H1 (cell line): ENCODE measurements at places on chromosomes 4 and X.

DNA sequence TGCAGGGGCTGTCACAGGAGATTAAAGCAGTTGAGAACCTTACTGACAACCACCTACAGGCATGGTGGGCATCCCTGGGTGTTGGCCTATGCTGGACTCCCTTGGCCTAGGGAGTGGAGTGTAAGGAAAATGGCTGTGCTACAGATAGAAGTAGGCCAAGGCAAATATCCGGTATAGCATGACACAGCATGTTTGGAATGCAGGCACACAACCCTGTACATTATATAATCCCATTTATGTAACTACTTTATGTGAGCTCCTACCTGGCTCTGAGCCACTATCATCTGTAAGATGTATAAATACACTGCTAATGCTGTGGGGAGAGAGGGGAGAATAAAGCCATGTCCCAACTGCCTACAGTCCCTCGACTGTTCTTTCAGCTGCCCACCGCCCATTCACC, 38.7 kb upstream of the KCTD8 start:
- DNase-seq = no peak

GRCh38 chr4:70518716-70519115, 347 bp downstream of the AMTN start:
- DNase-seq = no peak

GRCh38 chr4:156999175-156999517, 27.5 kb upstream of the PDGFC start:
- DNase-seq = no peak

GRCh38 chr4:77776182-77777134, 42.7 kb downstream of the CNOT6L start:
- DNase-seq = no peak

- no peak for DNase-seq
Measured at GRCh38 chrX:14832586-14832985, 40.3 kb downstream of the FANCB start.

DNA sequence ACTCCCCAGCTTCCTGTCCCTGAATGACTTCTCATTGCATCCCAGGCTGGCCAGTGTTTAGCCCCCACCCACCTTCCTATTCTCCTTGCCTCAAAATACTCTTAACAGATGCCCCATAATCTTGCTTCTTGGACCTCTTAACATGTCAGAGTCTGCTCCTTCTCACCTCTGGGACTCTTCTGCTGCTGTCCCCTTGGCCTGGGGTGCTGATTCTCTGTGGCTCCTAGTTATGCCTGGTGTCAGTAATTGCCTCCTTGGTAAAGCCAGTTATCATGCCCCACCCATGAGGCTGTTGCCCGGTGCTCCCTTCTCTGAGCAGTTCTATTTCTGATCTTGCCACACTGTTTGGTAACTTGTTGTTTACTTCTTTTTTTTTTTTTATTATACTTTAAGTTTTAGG, 256.8 kb downstream of the STIM2 start:
- DNase-seq = no peak

DNA sequence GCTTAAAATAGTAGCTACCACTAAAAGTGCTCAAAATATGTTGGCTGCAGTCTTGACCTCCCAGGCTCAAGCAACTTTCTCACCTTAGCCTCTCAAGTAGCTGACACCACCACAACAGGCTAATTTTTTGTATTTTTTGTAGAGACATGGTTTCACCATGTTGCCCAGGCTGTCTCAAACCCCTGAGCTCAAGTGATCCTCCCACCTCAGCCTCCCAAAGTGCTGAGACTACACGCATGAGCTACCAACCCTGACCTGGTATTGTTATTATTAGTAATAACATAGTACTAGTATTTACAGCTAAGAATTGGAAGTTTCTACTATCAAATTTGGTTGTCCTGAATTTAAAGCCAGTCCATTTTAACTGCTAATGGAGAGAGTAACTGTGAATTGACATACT, 18.0 kb downstream of the STAP1 start:
- no peak for DNase-seq

DNA sequence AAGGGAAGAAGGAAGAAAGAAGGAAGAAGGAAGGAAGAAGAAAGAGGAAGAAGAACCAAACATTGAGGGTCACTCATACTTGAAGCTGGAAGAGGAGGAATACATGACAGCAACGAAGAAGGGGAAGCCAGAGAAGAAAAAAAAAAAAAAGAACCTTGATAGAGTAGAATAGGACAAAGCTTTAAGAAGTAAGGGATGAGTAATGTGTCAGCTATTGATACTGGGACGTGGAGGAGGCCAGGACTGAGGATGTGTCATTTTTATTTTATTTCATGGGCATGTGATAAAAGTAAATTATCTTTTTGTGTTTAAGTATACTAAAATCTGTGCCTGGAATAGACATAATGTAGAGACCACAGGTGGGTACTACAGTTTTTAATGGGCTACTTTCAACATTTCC, 6.4 kb downstream of the EDA2R start:
- DNase-seq = no peak

DNA sequence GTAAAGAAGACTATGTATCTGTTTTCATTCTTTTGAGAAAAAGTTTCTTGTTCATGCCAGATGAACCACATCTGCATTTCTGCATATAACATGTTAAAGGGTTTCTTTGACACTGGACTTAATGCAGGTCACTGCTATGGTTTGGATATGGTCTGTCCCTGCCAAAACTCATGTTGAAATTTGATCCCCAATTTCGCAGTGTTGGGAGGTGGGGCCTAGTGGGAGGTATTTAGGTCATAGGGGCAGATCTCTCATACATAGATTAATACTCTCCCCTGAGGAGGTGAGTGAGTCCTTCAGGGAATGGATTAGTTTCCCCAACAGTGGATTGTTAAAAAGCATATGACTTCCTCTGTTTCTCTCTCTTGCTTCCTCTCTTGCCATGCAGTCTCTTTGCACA, 45.9 kb upstream of the TMEM33 start:
- no peak for DNase-seq

- DNase-seq = no peak
Measured at GRCh38 chrX:134482371-134482770, 22.4 kb downstream of the HPRT1 start.

- DNase-seq = no peak
Measured at GRCh38 chrX:120485315-120485637, 16.2 kb upstream of the LAMP2 start.

GRCh38 chr4:39976945-39977488, 694 bp downstream of the PDS5A start:
- no peak for DNase-seq

- no peak for DNase-seq
Measured at GRCh38 chr4:173135241-173135847, 33.3 kb upstream of the GALNT7 start.

GRCh38 chrX:96314985-96315384, 369.7 kb upstream of the DIAPH2 start:
- no peak for DNase-seq

DNA sequence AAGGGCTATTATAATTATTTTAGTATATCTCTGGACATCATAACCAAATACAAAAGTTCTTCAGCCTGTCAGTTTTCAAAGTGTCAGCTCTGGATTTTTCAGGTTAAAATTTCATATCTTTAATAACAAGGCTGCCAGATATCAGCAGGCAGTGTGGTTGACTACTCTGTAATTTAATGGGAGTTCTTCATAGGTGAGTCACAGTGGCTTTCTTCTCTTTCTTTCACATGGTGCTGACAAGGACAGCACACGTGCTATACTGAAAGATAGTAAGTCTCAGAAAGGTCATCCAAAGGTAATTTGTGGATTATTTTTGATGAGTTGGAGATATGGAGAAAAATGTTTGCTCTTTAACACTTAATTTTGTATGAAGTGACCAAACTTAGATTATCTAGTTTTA, 43.2 kb downstream of the GALNT7 start:
- DNase-seq = no peak

DNA sequence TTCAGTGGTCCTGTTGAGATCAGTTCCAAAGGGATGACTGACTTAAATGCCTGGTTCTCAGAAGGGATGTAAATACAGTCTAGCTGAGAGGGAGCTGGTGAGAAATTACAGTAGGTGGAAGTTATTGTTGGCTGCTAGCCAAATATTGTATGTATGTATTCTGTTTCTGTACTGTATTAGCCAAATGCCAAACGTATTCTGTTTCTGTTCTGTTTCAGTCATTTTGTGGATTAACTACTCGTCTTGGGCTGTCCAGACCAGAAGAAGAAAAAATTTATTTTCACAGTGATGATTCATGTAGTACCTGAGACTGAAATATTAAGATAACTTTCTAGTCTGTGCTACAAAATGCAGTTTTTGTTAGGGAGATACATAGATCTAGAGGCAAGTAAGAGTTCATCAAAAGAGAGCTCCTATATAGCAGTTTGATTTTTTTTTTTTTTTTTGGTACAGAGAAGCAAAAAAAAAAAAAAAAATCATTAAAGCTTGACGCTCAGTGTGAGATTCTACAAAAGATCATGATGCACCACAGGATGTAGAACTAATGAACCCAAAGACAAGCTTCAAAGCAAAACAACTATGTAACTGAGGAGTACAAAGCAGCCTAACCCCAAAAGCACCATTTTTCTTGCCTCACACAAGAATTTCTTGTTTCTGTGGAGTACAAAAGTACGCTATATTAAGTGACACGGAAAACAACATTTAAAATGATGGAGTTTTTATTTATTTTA, 54.8 kb downstream of the CASP6 start:
- no peak for DNase-seq

DNA sequence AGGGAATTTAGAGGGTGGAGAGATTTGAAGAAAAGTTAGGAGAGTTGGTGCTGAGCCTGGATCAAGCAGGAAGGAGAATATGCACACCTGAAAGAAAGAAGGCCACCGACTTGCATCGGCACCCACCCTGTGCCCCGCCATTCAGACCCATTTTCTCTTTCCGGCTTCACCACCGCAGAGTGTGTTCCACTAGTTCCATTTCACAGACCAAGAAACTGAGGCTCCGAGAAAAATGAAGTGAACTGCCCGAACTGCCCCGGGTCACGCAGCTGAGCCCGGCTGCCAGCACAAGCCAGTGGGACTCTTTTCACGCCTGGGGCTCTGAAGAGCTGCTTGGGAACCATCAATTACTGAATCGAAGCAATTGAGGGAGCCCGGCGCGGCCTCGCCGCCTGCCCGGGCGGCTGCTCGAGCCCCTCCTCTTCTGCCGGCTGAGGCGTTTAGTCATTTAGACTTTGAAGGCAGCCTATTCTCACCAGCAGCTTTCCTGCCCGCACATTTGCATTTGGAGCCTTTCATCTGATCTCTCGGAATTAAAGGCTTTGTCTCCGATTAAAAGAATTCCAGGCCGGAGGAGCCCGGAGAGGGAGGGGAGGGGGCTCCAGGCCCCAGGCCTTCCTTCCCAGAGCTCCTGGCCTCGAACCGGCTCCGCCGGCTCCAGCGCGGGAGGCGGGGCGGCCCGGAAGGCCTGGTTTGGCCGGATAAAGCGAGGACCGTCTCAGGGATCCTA, 140.2 kb upstream of the PJA1 start:
- DNase-seq = peak; percentile 60

GRCh38 chrX:71510161-71510560, 22.7 kb upstream of the OGT start:
- no peak for DNase-seq

- DNase-seq = no peak
Measured at GRCh38 chrX:24378706-24379105, 18.3 kb downstream of the SUPT20HL1 start.

GRCh38 chr4:42637867-42638266, 19.0 kb downstream of the ATP8A1 start:
- no peak for DNase-seq

GRCh38 chrX:46965125-46965758, 53.0 kb downstream of the JADE3 start:
- no peak for DNase-seq

DNA sequence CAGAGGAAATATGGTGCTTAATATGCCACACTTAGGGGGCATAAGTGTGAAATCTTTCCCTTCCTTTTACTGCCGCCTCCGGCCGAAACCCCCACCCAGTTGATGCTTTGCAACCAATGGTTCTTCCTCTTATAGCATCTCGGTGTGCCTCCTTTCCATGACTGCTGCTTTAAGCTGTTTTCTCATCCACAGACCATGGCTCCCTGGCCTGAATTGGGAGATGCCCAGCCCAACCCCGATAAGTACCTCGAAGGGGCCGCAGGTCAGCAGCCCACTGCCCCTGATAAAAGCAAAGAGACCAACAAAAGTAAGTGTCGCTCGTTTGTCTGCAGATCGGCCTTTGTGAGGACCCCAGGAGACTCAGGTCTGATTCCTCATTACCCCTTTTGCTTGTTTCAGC, 6.7 kb downstream of the SLC34A2 start:
- no peak for DNase-seq

DNA sequence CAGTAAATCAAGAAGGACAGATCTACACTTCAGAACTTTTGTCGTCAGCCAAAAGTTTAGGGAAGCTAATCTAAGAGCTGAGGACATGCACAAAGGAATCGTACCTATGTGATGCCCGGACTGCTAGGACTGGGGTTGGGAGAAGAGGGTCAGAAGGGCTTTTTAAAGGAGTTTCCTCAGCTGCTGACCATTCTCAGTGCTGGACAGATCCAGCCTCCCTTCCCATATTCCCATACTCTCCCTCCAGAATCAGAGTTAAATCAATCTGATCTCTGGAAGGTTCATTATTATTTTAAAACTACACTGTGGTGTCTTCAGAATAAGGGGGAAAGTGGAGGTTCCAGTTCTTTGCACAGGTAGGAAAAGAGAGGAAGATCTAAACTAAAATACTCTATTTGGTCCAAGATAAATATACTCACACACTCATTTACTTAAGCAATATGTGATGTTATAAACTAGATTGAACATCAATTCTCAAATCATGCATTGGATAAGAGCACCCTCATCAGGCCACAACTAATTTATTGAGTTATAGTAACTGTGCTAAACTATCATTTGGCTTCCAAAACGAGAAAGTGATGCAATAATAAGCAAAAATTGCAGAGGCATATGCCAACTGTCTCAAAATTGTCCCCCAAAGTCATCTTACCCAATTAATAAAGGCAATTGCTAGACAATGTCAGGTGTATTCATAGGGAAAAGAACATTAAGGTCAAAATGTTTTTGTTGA, 124.7 kb downstream of the HNRNPD start:
- no peak for DNase-seq

DNA sequence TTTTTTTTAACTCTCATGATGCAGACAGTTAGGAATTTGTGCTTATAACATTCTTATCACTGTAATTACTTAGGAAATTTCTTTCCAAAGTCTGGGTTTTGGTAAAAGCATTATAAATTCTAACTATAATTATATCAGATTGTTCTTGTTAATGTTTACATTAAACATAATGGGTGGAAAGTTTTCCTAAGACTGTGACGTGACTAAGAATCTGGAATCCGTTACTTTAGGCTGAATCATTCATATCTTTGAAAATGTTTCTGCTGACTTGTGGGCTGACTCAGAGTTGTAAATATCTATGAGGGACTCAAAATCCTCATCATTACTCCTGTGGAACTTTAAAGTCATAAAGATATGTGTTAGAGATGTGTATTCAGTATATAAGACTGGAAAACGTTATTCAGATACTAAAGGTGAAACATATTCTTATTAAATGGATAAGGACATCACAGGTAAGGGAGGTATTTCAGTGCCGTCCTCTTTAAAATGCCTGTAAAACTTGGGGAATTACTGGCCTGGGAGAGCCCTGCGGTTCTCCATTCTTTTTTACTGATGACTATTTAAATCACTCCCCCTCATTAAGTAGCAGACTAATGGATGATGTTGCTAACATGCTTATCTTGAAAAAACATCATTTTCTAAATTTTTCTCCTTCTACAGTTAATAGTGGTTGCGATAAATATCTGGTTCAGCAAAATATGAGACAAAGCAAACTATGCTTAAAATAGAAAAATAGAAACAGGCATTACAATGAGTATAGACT, 159.0 kb downstream of the DCLK2 start:
- no peak for DNase-seq

- no peak for DNase-seq
Measured at GRCh38 chrX:7889135-7889534, 38.1 kb downstream of the PNPLA4 start.
